Natural killer cell (primary cell): ENCODE measurements at places on chromosomes 5 and 9. TPM values are rescaled to one million over a fixed set of nuclear protein-coding genes. Genes with fewer than 3 reads are reported as not detected.

- DNase-seq, result no peak
Measured at GRCh38 chr5:167602067-167602466, 689.4 kb upstream of the WWC1 start.

DNA sequence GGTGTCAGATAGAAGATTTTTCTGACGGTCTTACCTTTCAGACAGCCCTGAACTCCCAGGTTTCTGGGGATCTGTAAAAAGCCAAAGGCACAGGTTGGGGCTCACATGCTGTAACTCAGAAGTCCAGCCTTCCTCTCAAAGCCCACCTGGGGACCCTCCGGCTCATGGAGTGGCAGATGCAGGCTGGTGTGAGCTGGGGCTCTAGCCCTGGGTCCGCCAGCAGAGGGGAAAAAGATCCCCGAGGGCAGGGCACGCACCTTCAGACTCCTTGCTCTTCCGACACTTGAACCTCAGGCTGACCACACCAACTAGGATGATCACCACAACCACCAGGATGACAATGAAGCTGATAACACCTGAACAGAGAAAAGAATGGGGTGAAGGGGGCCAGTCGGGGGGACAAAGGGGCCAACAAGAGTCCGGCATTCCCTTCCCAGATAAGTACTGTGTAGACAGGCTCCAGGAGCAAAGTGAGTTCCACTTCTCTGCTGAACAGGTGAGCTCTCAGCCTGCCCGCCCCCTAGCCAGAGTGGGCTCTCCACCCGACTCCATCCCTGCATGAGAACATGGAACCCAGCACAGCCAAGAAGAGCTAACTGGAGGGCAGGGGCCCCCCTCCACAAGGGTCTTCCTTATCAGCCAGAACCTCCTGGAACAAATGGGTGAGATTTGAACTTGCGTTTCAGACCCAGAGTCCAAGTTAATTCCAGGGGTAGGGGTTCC is 7.8 kb downstream of the ECSCR start:
- no peak for DNase-seq

GRCh38 chr5:180807654-180808414 is 5.2 kb upstream of the MGAT1 start:
- no peak for DNase-seq

DNA sequence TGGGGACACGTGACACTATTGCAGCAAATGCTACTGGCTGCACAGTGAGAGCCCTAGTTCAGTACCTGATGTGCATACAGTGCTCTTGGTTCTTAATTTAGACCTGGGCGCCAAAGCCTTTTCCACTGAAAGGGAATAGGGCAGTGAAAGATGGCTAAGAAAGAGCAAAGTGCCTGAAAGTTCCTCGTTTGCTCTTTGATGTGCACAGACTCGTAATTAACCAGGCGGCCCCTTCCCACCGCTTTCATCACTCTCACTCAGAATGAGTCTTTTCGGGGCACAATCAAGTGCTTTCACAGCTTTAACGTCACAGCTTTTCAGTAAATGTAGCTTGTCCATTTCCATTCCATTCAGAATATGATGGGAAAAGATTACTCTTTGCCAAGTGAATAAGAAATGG is 116.6 kb upstream of the ADRA1B start:
- DNase-seq, result no peak

- no peak for DNase-seq
Measured at GRCh38 chr5:142796492-142797109, 26.4 kb downstream of the ARHGAP26 start.

DNA sequence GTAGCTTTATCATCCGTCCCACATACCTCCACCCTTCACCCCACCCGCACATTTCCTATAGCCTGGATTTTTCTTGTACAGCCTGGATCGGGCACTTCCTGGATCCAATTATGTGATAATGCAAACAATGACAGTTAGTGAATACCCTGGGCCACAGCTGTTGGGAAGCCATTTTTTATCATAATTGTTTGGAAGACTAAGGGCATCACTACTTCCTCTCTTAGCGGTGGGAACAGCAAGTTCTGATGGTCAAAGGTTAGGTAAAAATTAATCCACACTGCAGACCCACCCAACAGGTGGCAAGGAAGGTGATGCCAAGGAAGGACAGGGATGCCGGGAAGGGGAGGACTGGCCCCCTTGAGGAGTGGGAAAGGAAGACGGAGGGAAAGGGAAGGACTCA is 183.7 kb downstream of the SAXO1 start:
- DNase-seq, result no peak

GRCh38 chr9:111924281-111924680 is 27.7 kb downstream of the UGCG start:
- DNase-seq, result no peak

DNA sequence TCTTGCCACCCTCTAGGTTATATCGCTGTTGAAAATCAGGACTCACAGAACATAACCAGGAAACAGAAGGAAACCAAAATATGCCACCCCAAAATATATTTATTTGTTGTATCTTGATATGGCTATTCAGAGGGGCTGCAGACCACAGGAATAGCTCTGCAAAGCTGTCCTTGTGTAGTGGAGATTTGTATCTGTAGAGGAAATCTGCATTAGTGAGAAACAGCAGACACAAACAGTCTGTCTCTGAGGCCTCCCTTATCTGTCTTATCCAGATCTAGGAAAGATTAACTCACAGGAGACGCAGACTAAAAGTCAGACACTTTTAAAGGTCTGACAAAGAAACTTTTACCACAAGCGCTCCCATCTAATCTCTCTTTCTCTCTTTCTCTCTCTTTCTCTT is 54.1 kb upstream of the CEMIP2 start:
- no peak for DNase-seq

DNA sequence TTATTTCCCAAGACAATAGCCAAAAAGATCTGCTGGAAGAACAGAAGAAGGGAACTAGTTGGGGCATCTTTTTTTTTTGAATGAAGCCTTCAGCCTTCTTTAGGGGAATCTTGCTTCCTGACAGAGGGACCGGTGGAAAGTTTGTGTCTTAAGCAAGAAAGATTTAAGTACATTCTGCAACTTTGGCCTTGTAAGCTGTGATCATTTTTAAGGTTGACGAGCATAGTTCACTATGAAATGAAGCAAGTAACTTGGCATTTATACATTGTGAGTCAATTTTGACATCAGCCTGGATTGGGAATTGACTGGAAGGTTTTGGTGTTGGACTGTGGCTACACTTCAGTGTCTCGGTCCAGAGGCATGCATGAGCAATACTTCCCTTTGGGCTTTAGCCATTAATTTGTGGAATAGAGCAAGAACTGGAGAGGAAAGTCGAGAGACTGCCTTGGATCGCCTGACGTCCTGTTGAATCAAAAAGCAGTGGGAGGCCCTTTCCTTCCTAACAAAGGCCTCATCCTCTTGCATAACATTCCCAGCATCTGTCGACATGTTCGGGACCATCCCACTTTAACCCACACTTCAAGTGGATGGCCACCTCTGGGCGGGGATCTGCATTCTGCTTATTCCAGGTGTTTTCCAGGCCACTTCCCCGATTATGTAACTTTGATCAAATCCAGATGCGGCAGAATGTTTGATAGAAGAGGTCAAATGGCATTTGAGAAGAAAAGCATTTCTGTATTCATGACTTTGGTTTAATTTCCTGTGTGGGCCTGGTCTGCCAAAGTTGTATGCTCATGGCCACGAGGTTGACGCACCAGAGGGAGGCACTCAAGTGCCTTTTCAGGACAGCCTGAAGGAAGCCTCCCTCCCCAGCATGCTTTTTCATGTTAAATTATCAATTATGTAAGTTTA is 12.5 kb downstream of the ABL1 start:
- no peak for DNase-seq

- DNase-seq, result no peak
Measured at GRCh38 chr5:149824846-149825245, 94.7 kb downstream of the PPARGC1B start.

- no peak for DNase-seq
Measured at GRCh38 chr5:4722886-4723285, 417.2 kb upstream of the ADAMTS16 start.

DNA sequence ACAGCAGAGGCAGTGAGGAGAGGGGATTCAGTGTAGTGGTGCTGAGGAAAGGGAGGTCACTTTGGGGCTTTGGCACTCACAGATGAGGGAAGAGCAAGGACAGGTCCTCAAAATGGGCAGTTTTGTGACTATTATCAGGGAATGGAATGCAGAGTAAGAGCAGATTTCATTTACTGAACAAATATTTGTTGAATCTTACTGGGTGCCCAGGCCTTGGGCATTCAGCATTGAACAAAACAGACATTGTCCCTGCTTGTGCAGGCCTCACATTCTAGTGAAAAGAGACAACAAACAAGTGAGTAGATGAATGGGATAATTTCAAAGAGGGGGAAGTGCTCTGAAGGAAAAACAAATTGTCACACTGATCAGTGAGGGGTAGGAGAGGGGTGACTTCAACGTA is 404.1 kb downstream of the DMRT2 start:
- DNase-seq, result no peak

- no peak for DNase-seq
Measured at GRCh38 chr9:125966959-125967711, 220.0 kb downstream of the PBX3 start.

GRCh38 chr9:1910269-1910811 is 104.8 kb upstream of the SMARCA2 start:
- no peak for DNase-seq

DNA sequence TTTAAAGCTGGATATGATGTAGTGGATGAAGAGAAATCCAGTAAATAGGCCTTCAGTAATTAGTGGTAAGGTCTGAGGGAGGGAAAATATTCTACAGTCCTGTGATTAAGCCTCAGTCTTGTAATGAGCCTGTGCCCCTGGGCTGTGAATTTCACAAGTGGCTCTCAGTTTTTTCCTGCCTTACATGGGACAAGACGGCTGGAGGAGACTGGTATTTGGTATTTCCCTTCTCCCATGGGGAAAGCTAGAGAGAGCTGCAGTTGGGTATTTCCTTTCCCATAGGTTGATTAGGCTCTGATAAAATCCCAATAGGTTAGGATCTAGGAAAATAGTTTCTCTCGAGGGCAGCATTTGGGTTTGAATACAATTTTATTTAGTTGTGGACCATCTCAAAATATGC is 62.2 kb upstream of the GNA14 start:
- DNase-seq, result no peak

GRCh38 chr9:125525921-125526631 is 180.9 kb downstream of the MAPKAP1 start:
- DNase-seq, result no peak

DNA sequence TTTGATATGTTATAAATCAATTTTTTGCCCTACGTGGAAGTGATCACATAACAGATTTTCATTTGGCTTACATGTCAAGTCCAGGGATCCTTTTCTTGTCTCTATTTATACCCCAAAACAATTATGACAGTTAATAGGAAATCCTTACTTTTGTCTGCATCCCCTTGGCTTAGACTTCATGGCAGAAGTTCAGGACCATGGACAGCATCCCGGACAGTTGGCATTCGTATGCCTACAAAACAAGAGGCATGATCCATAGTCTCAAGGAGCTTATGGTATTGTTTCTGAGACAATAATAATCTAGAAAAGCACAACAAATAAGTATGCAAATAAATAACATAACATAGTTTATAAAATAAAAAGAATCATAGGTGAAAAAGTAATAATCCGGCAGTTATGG is 214.3 kb upstream of the GRIA1 start:
- DNase-seq, result peak; percentile 7

DNA sequence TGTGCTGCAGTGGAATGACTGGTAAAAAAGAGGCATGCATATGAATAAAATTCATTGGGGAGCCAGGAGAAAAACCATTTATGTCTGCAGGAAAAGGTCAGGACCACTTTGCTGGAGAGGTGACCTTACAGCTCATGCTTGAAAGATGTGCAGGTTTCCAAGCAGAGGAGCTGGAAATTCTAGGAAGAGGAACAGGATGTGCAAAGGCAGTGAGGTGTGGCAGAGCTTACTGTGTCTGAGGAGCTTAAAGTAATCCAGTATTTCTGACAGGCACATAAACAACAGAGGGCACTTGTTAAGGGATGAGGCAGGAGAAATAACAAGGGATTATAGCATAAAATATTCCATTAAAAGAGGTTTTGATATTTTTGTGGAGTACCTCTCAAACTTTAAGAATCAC is 203.2 kb downstream of the CD180 start:
- DNase-seq, result no peak

HRCT1 gene
- not detected for total RNA-seq

ESM1 gene
- 0.87 TPM for total RNA-seq

TTC16 gene
- 15.5 TPM for total RNA-seq

AMACR gene
- total RNA-seq, result 3.8 TPM

ZMAT2 gene
- total RNA-seq, result 50.4 TPM

WWC1 gene
- 0.42 TPM for total RNA-seq

CATSPER3 gene
- 0.79 TPM for total RNA-seq

CDO1 gene
- not detected for total RNA-seq

ATOX1 gene
- total RNA-seq, result 41.5 TPM
